ENCODE measurements at places on chromosomes 6 and 20.

GRCh38 chr20:33280000-33280680, 2.9 kb upstream of the BPIFB1 start:
- no peak for DNase-seq

- peak; percentile 49 for DNase-seq
Observed at GRCh38 chr6:111564482-111564945, 41.2 kb downstream of the TRAF3IP2 start.

- DNase-seq: no peak
Observed at GRCh38 chr20:20404633-20405032, 36.7 kb downstream of the INSM1 start.

- DNase-seq: no peak
Observed at GRCh38 chr6:82786248-82786647, 279.4 kb downstream of the UBE3D start.

GRCh38 chr20:51156041-51156982, 133.4 kb upstream of the KCNG1 start:
- peak; percentile 93 for DNase-seq

- no peak for DNase-seq
Observed at GRCh38 chr6:159103396-159104162, 58.8 kb upstream of the TAGAP start.

DNA sequence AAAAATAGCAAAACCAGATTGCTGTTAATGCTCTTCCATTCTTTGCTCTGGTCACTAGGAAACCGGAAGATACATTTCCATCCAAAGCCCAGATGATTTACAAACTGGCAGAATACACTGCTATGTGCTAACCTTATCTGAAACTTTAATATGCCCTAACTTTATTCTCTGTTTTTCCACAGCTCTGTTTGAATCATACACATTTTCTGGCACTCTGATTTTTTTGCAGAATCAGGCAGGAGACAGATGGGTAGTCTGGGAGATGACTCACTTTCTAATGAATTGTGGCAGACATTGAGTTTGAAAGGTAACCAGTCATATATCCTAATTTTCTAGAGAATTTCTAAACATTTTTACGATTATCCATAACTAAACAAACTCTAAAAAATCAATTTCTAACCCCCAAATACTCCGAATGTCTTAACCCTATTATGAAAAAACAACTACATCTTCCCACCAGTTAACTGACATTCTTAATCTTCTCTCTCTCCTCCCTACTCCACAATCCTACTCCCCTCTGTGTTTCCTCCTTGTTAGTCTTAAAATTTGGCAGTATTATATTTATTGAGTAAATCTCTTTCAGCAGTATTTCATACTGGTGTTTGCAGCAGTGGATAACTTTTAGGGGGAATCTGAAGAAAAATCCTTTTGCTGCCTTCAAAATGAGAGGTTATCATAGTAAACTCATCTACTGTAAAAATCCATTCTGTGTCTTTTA, 63.5 kb downstream of the MAN1A1 start:
- DNase-seq: peak; percentile 33

DNA sequence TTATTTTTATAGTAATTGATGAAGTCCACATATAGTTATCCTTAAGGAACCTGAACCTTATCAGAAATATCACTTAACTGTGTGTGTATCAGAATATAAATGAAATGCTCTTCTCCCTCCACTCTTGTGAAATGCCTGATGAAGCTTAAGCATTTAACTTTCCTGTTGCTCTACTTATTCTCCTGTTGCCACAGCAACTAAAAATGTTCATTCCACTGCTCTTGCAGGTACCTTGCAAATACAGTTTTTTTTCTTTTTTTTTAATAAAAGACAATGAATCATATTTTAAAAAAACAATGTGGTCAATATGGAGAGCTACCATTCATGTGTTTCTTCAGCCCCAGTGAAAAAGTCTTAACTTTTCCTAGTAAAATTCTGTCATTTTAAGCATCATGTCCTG, 210.3 kb downstream of the RFPL4B start:
- DNase-seq: no peak

GRCh38 chr20:38692436-38693411, 31.6 kb upstream of the SLC32A1 start:
- peak; percentile 82 for DNase-seq

GRCh38 chr6:159842035-159842434, 42.0 kb downstream of the PNLDC1 start:
- peak; percentile 25 for DNase-seq

DNA sequence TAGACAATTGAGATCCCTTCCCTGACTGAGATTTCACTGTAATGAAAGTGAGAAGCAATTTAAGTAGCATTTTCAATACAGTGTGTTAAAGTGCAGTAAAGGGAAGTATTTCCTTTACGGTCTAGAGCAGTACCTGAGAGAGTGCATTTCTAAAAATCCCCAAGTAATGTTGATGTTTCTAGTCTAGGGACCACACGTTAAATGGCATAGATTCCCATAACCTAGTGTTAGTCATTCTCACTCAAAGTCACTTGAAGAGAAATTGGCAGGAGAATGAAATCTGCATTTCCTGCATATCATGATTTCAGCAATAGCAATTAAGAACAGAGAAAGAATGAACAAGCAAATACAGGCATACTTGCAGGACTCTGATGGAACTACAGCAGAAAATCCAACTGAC, 67.9 kb downstream of the CGA start:
- no peak for DNase-seq

DNA sequence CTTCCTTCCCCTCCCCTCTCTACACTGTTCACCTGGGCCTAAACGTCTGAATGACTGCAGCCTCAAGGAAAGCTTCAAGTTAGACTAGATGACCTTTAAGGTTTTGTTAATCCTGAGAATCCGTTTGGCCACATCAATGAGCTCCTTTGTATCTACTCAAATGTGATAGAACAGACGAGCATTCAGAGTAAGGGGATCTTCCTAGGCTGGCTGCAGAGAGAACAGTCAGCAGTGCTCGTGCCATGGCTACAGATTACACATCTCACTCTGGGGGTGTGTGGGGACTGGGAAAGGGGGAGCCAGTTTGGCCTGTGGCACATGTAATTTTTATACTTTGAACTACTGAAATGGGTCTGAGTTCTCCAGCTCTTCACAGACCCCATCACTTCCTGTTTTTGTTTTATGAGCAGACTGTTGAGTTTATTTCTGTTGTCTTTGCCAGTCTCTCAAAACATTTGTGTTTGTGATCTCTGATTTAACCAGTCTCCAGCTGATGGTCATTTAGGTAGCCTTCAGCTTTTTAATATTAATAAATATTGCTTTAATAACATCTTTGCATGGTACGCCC, 50.9 kb downstream of the KCNS1 start:
- no peak for DNase-seq

DNA sequence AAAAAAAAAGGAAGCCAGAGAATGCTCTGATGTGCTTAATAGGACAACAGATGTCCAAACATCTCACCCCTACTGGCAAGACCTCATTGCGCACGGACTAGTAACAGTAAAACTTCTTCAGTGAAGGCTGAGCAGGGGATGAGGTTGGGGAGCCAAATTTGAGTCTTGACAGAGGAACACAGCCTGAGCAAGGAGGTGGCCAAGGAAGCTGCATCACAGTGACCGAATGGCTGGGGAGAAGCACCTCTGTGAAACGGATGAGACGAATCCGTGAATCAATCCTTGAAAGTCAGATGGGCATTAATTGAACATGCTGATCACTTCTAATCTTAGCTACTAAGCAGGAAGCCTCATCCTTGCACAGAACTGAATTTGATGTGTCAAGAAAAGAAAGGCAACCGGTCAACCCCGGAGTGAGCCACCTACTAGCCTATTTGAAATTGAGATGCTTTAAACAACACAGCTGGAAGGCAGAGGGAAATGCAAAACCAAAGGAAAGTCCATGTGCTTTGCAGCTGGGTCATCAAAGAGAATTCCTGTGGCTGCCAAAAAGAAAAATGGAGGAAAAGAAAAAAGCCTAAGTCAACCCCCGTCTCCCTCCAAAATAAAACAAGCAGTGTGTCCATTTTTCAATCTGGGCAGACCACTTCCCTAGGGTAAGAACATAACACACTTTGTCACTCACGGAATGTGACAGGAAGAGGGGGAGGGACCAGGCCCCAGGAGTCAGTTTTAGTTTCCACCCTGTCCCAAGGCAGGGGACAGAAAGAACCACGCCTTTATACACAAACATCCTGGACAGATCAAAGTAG, 29.5 kb downstream of the PXDC1 start:
- no peak for DNase-seq
